ENCODE measurements at places on chromosomes 2 and 18.

- no peaks in the 10 kb centered on the region for H3K27me3 ChIP-seq
- no peaks in the 10 kb centered on the region for H3K4me1 ChIP-seq
- no peaks in the 10 kb centered on the region for H3K36me3 ChIP-seq
- DNase-seq, result no peak
- no peak overlapping the region for H3K4me3 ChIP-seq
Measured at GRCh38 chr2:235538144-235538639, 44.3 kb downstream of the AGAP1 start.

DNA sequence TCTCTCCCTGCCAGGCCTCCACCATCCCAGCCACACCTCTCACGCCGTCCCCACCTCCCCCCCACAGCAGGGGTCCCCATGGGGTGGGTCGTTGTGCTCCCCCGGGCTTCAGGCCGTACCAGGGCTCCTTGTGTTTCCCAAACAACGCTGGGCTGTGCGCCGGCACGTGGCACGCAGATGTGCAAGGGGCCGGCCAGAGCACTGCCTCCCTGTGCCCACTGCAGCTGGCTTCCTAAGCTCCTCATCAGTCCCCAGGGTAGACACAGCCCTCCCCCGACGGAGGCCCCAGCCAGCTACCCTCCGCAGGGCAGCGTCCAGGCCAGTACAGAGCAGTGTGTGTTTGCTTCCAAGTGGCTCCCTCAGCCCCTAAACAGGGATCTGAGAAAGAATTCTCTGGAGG lies 34.0 kb downstream of the BIN1 start:
- H3K27me3 ChIP-seq, result no peaks in the 10 kb centered on the region
- no peak for DNase-seq
- H3K36me3 ChIP-seq, result no peaks in the 10 kb centered on the region
- H3K4me1 ChIP-seq, result peaks cover under 1% of the 10 kb centered on the region
- no peak overlapping the region for H3K27ac ChIP-seq

- H3K27ac ChIP-seq, result no peak overlapping the region
- H3K4me1 ChIP-seq, result peaks cover 13% of the 10 kb centered on the region
- H3K27me3 ChIP-seq, result no peaks in the 10 kb centered on the region
- H3K36me3 ChIP-seq, result no peaks in the 10 kb centered on the region
- no peak for DNase-seq
Measured at GRCh38 chr2:237630216-237631000, 3.0 kb downstream of the LRRFIP1 start.

DNA sequence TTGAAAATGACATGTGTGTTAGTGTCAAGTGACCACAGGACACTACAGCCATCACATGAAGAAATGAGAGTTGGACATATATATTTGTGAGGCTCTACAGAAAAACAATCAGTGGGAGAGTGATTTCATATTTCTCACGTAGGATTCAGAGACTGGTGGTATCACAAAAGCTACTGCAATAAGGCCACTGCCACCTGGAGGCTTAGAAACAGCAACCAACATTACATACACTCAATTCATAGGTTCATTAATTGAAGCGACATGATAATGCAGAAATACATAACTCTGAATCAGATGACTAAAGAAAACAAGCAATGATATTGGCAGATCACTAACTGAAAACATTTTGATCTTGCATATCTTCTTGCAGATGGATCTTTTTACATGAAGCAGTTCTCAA lies 248.1 kb upstream of the KLHL14 start:
- no peak for DNase-seq
- no peaks in the 10 kb centered on the region for H3K4me1 ChIP-seq
- no peak overlapping the region for H3K27ac ChIP-seq
- H3K4me3 ChIP-seq, result no peak overlapping the region

DNA sequence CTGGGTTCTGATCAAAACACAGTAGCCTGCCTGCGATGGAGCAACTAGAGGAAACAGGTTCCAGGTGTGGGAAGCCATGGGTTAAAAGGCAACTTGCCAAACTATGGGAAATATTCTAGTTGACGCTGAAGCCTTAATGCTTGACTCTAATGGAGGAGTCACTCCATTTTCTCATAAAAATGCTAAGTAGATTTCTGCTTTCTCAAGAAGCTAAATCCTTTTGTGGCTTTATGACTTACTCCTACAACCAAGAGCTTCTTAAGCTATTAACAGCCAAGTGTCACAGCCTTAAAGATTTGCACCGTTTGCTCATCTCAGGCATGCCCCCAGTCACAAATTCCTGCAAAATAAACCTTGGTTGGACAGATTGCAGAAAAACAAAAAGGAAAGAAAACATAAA lies 25.2 kb downstream of the ANKRD44 start:
- no peaks in the 10 kb centered on the region for H3K36me3 ChIP-seq
- peaks cover 4% of the 10 kb centered on the region for H3K4me1 ChIP-seq
- DNase-seq, result no peak
- no peaks in the 10 kb centered on the region for H3K27me3 ChIP-seq

Measured in astrocyte (in vitro differentiated cells and primary cell).